ENCODE measurements at places on chromosomes 3 and 15.

DNA sequence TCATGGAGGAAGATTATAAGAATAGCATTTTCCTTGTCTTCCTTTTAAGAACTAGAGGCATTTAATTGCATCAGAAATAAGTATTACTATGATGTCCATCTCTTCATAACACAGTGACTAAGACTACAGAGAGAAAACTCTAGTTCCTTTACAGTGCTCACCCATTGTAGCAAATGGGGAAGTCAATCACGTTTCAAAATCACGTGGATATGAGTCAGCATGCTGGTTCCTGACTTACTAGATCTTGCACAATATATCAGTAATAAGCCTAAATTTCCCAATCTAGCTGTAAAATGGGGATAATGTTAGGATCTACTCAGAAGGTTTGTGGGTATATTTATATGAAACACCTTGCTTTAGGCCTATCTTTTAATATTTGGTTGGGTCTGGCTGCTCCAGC lies 254.8 kb upstream of the EOMES start:
- DNase-seq: peak; percentile 6

GRCh38 chr15:41291065-41291631 lies 41.2 kb downstream of the OIP5 start:
- peak; percentile 11 for DNase-seq

DNA sequence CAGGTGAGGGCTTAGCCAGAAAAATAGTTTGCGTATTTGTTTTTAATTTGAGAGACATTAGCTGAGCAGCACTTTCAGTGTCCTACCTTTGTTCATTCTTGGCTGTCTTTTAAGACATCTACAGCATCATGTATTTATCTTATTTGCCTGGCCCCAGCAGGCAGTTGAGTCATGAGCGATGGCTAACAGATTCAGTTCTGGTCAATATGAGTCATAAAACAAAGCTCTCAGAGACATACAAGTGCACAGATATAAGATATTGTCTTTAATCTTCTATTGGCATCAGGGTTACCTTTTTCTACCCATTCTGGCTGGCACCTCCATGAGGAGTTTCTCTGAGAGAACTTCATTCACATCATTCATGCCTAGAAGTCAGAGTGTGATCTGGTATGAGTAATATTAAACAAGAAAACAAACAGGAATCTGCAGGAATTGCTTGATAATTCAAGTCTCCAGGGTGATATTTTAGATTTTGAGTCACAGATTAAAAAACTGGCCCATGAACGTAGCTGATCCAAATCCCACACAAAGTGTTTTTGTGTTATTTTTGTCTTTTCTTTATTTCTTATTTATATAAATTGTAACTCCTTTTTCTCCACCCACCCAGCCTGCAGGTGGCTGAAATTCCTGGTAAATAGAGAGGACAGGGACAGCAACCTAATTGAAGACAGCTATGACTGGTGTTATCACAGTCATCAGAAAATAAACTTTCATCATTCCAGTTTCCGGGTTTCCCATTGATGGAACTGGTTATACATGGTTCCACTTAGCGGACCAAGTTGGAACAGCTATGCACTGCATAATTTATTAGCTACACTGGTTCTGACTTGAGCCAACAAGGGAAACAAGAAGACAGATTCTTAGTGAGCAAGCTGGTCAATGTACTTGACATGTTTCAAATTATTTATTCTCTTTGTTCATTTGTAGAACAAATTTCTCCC lies 47.3 kb downstream of the PLSCR2 start:
- no peak for DNase-seq

DNA sequence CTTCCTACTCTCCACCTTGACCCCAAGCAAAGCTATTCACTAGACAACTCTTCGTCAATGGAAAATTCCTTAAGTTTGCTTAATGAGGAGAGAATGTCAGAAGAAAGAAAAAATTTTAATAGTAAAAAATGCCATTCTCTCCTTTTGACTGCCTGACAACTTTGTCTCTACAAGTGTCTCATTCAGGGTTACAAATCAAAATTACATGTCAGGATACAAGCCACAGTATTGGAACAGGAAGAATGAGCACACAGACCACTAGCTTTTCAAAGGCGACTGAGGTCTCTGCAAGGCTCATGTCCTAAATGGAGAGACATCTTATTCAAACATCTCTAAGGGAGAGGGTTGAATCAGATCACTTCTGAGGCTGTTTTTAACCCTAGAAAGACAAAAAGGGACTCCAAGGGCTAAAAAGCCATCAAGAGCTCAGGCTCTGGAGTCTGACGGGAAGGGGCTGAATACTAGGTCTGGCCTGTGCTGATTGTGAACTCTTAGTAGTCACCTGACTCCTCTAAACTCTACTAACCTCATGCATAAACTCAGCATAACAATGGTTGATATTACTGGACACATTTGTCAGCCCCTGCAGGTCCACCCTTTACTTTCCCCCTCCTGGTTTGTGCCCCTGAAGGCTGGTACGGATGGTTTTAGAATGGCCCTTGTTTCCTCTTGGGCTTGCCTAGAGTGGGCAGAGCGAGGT lies 12.8 kb upstream of the MEIS2 start:
- DNase-seq: no peak

DNA sequence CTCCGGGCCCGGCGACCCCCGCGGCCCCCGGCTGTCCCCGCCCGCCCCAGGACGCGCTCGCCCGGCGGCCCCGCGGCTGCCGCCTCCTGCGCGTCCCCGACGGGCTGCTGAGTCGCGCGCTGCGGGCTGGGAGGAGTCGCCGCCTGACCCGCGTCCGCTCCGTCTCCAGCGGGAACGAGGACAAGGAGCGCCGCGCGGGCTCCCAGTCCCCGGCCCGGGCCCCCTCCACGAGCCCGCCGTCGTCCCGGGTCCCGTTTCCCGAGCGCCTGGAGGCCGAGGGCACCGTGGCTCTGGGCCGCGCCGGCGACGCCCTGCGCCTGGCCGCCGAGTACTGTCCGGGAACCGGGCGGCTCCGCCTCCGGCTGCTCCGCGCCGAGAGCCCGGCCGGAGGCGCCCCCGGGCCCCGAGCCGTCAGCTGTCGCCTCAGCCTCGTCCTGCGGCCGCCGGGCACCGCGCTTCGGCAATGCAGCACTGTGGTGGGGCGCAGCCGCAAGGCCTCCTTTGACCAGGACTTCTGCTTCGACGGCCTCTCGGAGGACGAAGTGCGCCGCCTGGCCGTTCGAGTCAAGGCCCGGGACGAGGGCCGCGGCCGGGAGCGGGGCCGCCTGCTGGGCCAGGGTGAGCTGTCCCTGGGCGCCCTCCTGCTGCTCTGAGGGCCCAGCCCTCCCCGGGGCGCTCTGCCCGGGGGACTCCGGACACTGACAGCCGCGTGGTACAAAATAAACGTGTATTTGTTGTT lies 1.5 kb downstream of the C2CD4A start:
- DNase-seq: peak; percentile 39

- DNase-seq: no peak
Observed at GRCh38 chr3:194114123-194114522, 21.8 kb upstream of the HES1 start.

GRCh38 chr15:91787198-91787597 lies 66.3 kb upstream of the SLCO3A1 start:
- DNase-seq: no peak

DNA sequence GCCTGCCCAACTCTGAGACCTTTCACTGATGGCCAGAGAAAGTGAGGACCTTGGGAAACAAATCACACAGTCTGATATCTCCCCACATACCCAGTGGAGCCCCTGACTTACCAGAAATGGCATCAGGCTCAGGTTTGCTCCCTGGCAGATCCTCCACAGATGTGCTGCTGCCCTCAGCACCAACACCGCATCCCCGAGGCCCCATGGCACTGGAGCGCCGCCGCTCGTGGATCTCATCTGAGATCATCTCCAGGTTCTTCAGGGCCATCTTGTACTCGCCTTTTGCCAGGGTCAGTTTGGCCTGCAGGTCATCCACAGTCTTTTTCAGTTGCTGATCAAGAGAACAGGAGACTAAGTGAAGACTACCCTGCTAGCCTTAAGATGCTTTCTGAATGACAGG lies 52.7 kb downstream of the CAPN7 start:
- DNase-seq: no peak

GRCh38 chr3:153752405-153753027 lies 368.7 kb upstream of the ARHGEF26 start:
- DNase-seq: no peak

GRCh38 chr3:195214381-195214780 lies 56.6 kb downstream of the XXYLT1 start:
- DNase-seq: no peak

- DNase-seq: no peak
Observed at GRCh38 chr3:191263365-191263764, 64.3 kb downstream of the OSTN start.

DNA sequence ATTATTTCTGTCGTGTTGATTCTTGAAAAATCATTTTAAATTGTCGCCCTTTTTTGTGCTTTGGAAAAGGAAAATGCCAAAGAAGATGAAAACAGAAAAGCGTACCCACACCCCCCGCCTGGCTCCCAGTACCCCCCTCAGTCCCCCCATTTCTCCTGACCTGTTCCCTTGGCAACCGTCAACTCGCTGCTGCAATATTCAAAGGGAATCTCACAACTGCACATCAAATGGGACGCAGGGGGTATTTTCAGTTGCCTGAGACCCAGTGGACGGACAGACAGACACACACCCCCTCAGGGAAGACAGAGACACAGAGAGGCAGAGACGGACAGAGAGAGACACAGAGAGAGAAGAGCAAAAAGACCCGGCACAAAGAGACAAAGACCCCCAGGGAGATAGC lies 83.5 kb upstream of the PRR20G start:
- DNase-seq: no peak

DNA sequence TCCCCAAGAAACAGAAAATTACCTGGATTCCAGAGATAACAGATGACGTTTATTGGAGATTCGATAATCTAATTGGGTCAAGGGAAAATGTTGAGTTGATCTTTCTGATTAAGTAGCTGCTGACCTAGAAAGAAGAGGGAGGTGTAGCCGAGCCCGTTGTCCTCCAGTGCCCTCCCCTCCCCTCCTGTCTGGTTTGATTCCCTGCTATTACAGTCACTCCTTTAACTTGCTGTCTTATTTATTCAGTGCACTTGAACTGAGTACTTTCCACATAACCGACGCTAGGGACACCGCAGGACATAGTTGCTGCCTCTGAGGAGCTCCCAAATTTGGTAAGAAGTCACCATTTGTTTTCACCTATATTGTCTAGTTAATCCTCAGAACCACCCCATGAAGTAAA lies 103.7 kb downstream of the AQP9 start:
- no peak for DNase-seq

DNA sequence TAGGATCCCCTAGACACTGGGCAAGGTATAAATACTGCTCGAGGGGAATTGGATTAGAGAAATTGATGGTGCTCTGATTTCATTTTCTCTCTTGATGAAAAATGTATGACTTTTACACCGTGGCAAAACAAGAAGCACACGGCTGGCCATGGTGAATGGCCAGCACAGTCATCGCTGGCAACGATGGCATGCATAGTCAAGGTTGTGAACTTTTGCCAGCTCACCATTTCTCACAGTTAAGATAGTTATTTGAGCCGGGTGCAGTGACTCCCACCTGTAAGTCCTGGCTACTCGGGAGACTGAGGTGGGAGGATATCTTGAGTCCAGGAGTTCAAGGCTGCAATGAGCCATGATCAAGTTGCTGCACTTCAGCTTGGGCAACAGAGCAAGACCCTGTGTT lies 95.4 kb downstream of the HMG20A start:
- no peak for DNase-seq

GRCh38 chr3:58874795-58875194 lies 175.0 kb downstream of the CFAP20DC start:
- DNase-seq: no peak

- no peak for DNase-seq
Observed at GRCh38 chr3:126870608-126871210, 112.2 kb upstream of the PLXNA1 start.

- no peak for DNase-seq
Observed at GRCh38 chr3:195140816-195141793, 129.9 kb downstream of the XXYLT1 start.

DNA sequence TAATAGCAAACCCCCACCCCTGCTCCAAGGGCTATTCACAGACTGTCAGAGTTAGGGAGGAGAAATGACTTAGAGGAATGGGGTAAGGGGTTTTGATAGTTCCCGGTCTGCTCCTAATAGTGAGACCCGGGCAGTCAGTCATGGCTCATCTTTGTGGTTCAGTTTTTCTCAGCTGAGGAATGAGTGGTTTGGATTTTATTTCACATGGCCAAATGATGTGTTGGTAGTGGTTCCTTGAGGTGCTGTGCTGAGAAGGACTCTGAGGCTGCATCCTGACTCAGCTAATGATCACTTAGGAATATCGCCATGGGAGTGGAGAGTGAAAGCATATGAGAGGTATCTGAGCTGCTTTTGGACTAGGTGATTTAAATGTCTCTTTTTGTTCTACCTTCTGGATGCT lies 80.2 kb downstream of the LPP start:
- DNase-seq: no peak

DNA sequence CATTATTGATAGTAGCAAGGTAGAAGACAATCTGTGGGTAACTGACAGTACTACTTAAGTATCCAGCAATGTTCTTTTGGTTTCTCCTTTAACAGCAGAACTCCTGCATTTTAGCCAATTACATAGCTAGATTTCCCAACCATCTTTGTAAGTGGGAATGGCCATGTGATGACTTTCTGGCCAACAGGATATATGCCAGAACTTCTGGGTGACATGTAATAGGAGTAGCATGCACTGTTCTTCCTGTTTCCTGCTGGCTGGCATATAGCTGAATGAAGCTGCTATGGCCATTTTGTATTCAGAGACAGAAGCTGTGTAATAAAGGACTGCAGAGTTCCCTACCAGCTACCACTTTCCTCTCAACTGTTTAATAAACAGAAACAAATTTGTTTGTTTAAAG lies 18.0 kb downstream of the SPICE1 start:
- no peak for DNase-seq

DNA sequence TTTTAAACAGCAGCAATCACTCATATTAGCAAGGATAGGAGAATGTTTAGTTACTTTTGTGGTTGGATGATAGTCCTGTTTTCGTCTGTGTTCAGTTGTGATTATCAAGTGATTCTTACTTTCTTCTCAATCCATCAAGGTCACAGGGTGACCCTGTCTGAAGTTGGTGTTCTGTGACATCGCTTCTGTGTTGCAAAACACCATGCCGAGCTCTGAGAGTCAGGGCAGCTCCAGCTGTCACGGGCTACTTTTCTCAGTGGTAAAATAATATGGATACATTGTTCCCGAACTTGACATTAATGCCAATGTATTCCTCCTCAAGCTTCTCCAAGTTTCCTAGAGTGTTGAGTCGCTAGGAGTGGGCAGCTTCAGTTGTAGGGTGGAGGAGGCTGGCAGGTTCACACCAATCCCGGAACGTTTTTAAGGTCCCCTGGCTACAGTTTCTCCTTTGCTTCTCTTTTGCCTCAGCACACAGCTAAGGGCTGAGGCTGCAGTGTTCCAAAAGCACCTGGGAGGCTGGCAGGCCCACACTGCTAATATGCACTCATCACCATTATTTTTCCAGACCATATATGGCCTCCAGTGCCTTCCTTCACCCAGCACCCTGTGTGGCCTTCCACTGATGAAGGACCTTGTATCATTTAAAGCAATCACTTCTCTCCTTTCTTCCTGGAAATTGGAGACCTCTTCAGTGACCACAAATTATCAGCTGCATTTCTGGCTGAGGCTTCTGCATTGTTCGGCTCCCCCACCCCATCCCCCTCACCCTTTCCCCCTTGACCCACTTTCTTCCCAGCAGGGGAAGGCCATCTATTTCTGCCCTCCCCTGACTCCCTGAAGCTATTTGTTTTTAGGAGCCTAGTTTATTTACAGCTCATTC lies 25.8 kb downstream of the COLQ start:
- DNase-seq: no peak

GRCh38 chr3:100189444-100189964 lies 71.3 kb upstream of the TBC1D23 start:
- no peak for DNase-seq

- DNase-seq: no peak
Observed at GRCh38 chr3:86984271-86984670, 6.7 kb downstream of the VGLL3 start.
